ENCODE measurements at places on chromosomes 11 and 22. TPM values are rescaled to one million over a fixed set of nuclear protein-coding genes. Genes with fewer than 3 reads are reported as not detected.

STX3 gene
- polyA plus RNA-seq = 6.5 TPM

HSCB gene
- polyA plus RNA-seq = 15.6 TPM

KREMEN1 gene
- polyA plus RNA-seq = not detected

P2RY6 gene
- polyA plus RNA-seq = not detected

HBD gene
- polyA plus RNA-seq = 1.8 TPM

SLC22A9 gene
- polyA plus RNA-seq = not detected

TEAD1 gene
- polyA plus RNA-seq = not detected

MS4A15 gene
- polyA plus RNA-seq = not detected

NPAS4 gene
- not detected for polyA plus RNA-seq

SMC1B gene
- polyA plus RNA-seq = not detected
